T-helper 17 cell (primary cell): ENCODE measurements at places on chromosomes 4 and X. TPM values are rescaled to one million over a fixed set of nuclear protein-coding genes. Genes with fewer than 3 reads are reported as not detected.

The SEC24D gene
- 30.9 TPM for total RNA-seq

The CCDC149 gene
- 0.16 TPM for total RNA-seq

The SPP1 gene
- total RNA-seq = not detected

- no peak for DNase-seq
Measured at GRCh38 chr4:3510481-3510880, 21.7 kb downstream of the LRPAP1 start.

GRCh38 chr4:2788532-2789103 is 4.3 kb upstream of the SH3BP2 start:
- DNase-seq = no peak

DNA sequence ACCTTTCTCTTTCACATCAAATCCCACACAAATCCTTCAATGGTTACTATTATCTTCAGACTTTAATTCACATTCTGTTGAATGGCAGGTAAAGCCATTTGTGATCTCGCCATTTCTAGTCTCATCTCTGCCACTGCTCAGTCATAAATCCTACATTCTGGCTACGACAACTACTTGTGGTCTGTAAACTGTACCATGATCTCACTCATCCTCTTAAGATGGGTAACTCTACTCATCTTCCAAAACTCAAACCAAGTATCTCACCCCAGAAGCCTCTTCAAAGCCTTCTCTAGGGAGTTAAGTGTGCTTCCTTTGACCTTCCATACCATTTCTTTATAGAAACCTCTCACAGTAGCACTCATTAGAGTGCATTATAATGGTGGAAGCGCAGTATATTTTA is 101.8 kb downstream of the NEK1 start:
- DNase-seq = no peak

GRCh38 chrX:154547245-154548027 is at the start of gene IKBKG:
TSS of gene IKBKG (plus strand) at chrX:154547620. CDS start at chrX:154552003, 4,383 bp downstream.
- DNase-seq = peak; percentile 82

GRCh38 chr4:183588169-183588675 is 70.8 kb downstream of the RWDD4 start:
- DNase-seq = no peak

GRCh38 chr4:186297013-186297645 is 31.1 kb downstream of the F11 start:
- no peak for DNase-seq

GRCh38 chr4:147891476-147892115 is 159.7 kb downstream of the ARHGAP10 start:
- no peak for DNase-seq
